ENCODE measurements at places on chromosomes 2 and 18.

GRCh38 chr2:45895241-45895861, 243.9 kb downstream of the PRKCE start:
- peak; percentile 58 for DNase-seq

- DNase-seq: no peak
Observed at GRCh38 chr18:56637711-56638231, 621 bp downstream of the TXNL1 start.

DNA sequence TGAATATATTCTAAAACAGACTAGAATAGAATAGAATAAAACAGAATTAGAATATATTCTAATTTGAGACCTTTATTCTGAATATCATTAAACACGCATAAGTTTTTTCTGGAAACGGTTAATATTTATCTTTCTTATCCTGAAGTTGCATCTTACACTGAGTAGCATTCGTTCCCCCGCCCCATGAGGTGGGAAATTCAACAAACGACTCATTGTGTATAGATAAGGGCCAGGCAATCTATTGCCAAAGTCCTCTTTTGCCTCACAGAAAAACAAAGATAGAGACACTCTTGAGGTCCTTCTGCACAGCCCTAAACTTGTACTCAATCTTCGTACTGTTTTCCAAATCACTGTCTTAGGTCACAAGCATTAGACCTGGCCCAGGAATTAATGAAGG, 98.1 kb downstream of the COL6A3 start:
- DNase-seq: no peak

DNA sequence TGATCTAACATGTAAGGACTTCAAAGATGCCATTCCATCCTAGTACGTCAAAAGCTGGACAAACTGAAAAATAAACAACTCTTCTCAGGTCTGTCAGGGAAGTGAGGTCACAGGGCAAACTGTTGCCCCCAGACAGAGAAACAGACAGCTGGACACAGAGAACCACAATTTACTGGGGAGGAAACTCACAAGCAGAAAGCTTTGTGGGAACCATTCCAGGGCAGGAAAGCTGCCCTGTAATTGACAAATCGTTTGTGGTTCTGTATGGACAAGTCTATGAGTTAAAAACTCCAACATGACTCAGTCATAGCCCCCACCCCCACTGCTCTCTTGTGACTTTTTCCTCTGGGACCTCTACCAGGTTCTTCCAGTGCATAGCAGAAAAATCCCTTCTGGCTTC, 28.4 kb downstream of the MCEE start:
- DNase-seq: no peak

DNA sequence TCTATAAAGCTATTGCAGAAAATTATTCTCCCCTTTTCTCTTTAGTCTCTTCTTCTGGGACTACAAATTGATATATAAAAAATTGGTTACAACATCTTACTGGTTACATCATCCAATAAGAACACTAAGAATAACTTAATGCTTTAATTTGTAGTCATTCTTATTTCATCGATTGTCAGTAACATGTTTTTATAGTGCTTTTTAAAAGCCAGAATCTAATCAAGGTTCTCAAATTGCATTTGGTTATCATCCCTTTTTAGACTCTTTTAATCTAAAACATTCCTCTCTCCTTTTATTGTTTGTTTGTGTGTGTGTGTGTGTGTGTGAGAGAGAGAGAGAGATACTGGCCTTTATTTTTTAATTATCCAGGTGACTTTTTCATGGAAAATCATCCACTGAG, 377.1 kb upstream of the MEIS1 start:
- DNase-seq: no peak

DNA sequence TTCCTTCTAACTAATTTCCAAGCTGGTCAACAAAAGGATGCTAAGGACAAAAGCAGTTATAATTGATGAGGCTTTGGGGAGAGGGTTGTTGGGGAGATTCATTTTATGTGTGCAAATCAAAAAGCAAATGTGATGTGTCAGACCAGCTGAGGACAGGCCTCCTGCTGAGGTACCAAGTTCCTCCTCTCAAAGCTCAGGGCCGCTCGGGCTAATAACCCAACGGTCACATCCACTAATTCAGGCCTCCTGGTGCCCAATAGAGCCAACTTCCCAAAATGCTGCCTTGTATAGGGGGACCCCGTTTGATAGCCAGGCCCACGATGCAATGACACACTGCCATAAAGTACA, 88.6 kb upstream of the RTN4 start:
- DNase-seq: no peak

GRCh38 chr2:127320067-127320466, 26.1 kb upstream of the ERCC3 start:
- no peak for DNase-seq

DNA sequence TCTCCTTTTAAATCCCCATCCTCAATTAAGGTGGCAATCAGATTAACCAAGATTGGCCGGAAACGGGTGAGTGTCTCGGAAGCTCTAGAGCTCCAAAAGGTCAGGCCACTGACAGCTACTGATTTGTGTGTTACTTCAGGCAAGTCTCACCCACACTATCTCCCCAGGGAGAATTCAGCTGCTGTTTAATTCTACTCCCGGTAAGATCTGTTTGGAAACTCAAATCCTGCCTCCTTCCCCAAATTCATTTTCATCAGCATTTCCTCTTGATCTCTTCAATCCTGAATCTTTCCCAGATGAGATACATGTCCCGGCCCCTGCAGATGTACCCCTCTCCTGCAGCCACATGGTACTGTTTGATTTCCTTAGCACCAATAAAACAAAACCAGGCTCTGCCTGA, 34.9 kb downstream of the EFR3B start:
- no peak for DNase-seq

- DNase-seq: no peak
Observed at GRCh38 chr2:232901736-232902578, 31.9 kb downstream of the SNORC start.

GRCh38 chr18:14015416-14015815, 100.1 kb upstream of the MC2R start:
- no peak for DNase-seq

GRCh38 chr2:96809216-96809882, 6.7 kb upstream of the CNNM3 start:
- DNase-seq: no peak

- no peak for DNase-seq
Observed at GRCh38 chr2:18078216-18078615, 199.7 kb downstream of the KCNS3 start.

DNA sequence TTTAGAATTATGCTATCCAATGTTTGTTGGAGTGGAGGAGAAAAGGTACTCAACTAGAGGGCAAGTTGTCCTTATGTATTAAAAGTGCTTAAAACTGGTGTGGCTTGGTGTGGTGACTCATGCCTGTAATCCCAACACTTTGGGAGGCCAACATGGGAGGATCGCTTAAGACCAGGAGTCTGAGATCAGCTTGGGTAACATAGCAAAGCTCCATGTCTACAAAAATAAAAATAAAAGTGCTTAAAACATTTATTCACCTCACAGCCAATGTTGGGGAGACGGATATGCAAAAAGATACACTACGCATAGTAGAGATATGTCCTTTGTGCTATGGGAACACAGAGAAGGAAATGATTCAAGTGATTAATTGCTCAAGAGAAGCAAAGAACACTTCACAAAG, 19.3 kb upstream of the TNFAIP6 start:
- no peak for DNase-seq

GRCh38 chr2:84849271-84849952, 31.5 kb downstream of the TRABD2A start:
- DNase-seq: no peak

DNA sequence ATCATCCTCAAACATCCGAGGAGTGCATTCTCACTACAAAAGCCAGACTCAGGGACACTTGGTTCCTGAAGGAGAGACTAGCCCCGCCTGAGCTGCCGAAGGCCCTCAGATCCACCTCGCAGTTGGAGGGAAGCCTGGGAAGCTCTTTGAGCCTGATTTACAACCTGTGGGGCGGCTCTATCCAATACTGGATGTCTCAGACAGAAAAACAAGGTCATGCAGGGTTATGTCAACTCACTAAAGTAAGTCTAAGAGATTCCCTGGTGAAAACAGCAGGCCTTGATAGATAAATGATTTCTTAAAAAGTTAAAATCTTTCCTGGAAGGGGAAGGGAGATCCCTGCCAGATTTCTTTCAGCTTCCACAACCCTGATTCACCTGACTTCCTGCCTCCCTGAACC, 284.3 kb downstream of the CYP26B1 start:
- no peak for DNase-seq

DNA sequence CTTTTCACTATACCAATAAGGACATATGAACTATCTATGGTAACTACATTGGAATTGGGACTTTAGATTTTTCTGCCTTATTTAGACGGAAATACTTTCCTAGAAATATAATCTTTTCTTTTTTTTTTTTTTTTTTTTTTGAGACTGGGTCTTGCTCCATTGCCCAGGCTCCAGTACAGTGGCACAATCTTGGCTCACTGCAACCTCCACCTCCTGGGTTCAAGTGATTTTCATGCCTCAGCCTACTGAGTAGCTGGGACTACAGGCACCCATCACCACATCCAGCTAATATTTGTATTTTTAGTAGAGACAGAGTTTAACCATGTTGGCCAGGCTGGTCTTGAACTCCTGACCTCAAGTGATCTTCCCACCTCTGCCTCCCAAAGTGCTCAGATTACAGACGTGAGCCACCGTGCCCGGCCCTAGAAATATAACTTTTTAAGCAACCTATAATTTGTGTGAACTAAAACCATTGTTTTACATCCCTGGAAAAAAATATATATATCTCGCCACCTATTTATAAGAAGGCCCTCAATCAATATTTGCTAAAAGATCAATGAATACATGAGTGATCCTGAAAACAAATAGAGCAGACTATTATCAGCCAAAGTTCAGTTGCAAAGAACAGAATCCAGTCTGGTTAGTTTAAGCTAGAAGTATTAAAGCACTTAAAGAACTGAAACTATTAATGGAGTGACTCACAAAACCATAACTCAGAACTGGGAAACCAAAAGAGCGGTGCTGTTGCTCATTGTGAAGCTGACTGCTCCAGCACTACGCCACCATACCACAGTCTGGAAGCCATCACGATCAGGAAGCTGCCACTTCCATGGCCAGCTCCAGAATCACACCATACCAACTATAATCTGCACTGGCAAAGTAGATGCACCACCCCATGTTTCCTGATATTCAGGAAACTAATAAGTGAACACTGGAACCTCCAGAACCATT, 8.4 kb upstream of the HNRNPLL start:
- DNase-seq: no peak

GRCh38 chr2:189406586-189407233, 34.6 kb upstream of the WDR75 start:
- DNase-seq: no peak

- no peak for DNase-seq
Observed at GRCh38 chr18:75586130-75586889, 158.8 kb upstream of the SMIM21 start.
